Activated naive CD8-positive, alpha-beta T cell treated with anti-CD3 and anti-CD28 coated beads for 36 hours (primary cell): ENCODE measurements at places on chromosomes 7 and 10. TPM values are rescaled to one million over a fixed set of nuclear protein-coding genes. Genes with fewer than 3 reads are reported as not detected.

EIF5AL1 gene
- total RNA-seq: 3.1 TPM

DNA sequence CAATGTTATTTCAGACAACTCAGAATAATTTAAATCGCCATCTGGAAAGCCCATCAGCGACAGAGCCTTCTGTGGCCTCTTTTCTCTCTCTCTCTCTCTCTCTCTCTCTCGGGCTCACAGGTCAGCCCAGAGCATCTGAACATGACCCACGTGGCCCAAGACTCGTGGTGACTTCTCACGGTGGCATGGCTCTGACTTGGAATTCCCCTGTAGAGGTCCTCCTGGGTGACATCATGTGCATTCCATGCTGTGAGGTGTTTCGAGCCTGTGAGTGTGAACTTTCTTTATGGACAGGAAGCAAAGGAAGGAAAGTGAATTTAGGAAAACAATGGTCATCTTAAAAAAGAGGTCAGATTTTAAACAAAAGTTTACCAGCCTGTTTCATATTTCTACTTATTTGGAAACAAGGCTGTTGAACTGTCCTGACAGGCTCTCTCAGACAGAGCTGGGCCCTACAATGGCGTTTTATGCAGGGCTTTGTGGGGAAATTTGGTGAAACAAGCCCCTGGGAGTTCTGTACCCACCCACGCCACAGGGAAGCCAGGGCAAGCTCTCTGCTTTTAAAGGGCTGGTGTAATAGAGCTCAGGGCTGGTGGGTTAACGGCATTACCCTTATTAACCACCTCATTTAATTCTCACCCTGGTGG, 359.7 kb upstream of the ZNF32 start:
- DNase-seq: no peak

FAM25A gene
- total RNA-seq: not detected

NEUROD6 gene
- not detected for total RNA-seq

DNA sequence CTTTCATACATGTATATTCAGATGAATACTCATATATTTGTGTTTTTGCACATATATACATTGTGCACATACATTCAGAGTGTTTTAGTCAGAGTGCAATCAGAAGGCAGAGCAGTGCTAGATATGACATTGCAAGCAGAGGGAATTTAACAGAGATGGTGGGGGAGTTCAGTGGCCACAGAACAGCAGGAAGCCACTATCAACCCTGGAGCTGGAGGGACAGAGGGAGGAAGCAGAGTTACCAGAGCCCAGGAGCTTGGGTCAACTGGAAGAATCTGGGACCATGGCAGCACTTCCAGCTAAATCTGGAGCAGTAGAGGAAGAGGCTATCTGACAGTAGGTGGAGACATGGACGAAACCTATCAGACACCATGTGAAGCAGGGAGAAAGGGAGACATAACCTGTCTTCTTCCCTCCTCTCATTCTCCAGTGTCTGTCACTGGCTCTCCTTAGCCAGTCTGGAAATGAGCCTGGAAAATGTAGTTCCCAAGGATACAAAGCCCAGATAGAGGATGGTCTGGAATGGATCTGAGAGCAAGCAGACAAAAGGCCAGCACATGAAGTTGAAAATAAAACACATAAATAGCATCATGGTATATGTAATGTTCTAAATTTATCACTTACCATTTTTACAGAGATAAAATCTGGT, 33.6 kb upstream of the HERPUD2 start:
- no peak for DNase-seq

FXYD4 gene
- total RNA-seq: not detected

- peak; percentile 26 for DNase-seq
These were observed at the start of gene CHST15 for GRCh38 chr10:124092860-124093773. Gene CHST15, minus strand, starts transcription at chr10:124093598. Its CDS starts 47,386 bp downstream, at chr10:124046212.

EPO gene
- not detected for total RNA-seq

PAPSS2 gene
- 0.27 TPM for total RNA-seq

SH2B2 gene
- 2.9 TPM for total RNA-seq

ACSM6 gene
- total RNA-seq: not detected

DNA sequence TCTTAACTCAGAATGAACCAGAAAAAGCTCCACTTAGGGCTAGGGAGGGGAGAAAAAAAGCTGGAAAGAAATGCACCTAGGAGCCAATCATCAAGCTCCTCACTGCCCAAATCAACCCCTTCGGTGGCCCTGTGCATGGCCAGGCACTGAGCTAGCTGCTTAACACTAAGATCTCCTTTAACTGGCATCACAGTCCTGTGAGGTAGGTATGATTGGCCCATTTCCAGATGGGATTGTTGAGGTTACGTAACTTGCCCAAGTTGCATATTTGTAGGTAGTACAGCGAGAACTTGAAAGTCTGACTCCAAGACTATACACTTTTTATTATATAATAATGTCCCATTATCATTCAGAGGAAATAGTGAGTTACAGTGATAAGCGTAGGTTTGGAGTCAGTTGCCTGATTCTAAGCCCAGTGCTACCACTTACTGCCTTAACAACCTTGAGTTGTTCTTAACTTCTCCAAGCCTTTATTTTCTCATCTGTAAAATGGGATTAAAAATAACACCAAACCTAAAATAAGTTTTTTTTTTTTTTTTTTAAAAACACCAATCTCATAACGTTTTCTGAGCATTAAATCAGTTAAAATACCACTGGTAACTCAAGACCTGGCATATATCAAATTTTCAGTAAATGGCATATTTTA, 37.2 kb upstream of the ACSL5 start:
- DNase-seq: no peak

GRCh38 chr10:103941801-103942200, 23.8 kb upstream of the STN1 start:
- DNase-seq: no peak

DNA sequence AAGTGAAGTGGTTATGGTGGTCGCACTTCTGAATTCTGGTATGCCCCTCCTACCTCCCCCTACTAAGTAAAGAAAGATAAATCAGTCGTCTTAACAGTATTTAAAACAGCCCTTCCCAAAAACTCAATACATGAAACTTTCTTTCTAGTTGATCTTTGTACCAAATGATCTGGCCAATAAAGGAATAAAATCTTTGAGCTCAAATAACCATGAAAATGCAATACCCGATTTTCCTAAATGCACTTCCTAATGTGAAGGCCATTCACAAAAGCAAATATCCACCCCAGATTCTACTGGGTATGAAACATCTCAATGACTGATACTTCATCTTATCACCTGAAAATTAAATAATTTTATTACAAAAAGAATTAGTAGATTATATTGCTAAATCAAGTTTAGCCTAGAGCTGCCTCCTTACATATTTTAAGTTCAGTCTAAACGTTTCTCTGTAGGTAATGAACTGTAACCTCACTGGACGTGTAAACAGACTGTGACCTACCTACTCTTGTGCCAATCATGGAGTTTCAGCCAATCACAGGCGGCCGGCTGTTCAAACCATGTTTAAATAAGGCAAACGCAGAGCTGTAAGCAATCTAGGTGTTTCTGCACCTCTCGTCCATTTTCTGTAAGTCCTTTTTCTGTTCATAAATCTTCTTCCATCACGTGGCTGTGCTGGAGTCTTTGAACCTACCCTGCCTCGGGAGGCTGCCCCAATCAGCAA, 146.9 kb upstream of the AKR1E2 start:
- DNase-seq: no peak

DNA sequence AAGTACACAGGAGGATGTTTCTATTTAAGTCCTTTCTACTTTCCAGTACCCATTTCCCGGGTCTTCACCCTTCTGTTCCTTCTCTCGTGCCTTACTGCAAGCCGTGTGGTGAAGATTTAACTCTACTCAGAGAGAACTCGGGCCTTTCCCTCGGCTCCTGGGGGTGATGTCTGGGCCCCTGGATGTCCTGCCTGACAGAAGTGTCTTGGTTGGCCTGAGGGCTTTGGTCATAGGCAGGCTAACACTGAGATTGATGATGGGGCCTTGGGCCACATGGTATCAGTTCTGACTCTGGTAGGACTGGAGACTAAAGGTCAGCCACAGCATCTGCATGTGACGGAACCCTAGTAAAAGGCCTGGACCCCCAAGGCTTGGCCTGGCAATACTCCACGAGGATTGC, 80.4 kb downstream of the CHST15 start:
- DNase-seq: no peak

IDI2 gene
- not detected for total RNA-seq

- DNase-seq: no peak
These were observed 740.5 kb downstream of the SORCS1 start for GRCh38 chr10:106424054-106424453.

CCDC146 gene
- total RNA-seq: 0.90 TPM

DNA sequence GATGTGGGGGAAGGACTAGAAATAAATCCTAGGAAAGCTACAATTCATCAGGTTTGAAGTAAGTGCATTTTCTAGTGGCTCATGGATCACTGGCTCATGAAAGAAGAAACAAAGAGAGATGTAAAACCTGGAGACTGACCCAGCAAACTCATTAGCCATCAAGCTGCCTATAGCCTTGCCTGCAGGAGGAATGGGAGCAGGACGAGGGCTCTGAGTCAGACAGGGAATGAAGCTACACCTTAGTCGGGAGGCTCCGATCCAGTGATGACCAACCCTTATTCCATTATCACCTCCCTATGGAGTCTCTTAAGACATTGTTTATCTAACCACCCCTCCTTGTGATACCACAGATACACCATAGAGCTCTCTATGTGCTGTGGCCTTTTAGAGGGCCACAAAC, 112.5 kb upstream of the WDR11 start:
- DNase-seq: no peak

GRCh38 chr10:91887272-91888076, 21.8 kb downstream of the FGFBP3 start:
- peak; percentile 31 for DNase-seq

- DNase-seq: no peak
These were observed 170.1 kb downstream of the MAD1L1 start for GRCh38 chr7:2062648-2063047.

PDSS1 gene
- total RNA-seq: 30.2 TPM

GRCh38 chr7:122676466-122676865, 22.5 kb downstream of the RNF133 start:
- no peak for DNase-seq

- DNase-seq: no peak
These were observed 11.1 kb downstream of the C7orf57 start for GRCh38 chr7:48046458-48046857.

DNA sequence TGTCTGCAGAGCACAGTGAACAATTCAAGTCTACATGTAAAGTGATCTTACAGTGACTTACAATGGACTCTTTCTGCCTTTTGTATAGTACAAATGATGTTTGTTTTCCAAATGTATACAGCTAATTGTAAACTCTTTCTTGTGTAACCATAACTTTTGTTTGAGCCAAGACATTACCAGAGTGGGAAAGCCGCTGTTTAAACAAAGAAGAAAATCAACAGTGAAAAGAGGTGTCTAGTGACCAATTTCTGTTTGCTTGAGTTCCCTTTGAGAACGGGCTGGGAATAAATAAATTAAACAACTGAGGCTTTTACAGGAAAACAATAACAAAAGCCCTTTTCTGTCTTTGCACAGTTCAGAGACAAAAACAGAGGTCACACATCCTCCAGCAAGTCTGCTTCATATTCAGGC, 1163.4 kb downstream of the CNTNAP2 start:
- DNase-seq: no peak

ODAD2 gene
- total RNA-seq: 0.62 TPM

- DNase-seq: no peak
These were observed 12.7 kb downstream of the TASOR2 start for GRCh38 chr10:5697342-5697741.

TDRD1 gene
- 0.21 TPM for total RNA-seq

GRCh38 chr7:35681231-35682029, 13.5 kb downstream of the HERPUD2 start:
- no peak for DNase-seq
